ENCODE measurements at places on chromosomes 4 and X.

DNA sequence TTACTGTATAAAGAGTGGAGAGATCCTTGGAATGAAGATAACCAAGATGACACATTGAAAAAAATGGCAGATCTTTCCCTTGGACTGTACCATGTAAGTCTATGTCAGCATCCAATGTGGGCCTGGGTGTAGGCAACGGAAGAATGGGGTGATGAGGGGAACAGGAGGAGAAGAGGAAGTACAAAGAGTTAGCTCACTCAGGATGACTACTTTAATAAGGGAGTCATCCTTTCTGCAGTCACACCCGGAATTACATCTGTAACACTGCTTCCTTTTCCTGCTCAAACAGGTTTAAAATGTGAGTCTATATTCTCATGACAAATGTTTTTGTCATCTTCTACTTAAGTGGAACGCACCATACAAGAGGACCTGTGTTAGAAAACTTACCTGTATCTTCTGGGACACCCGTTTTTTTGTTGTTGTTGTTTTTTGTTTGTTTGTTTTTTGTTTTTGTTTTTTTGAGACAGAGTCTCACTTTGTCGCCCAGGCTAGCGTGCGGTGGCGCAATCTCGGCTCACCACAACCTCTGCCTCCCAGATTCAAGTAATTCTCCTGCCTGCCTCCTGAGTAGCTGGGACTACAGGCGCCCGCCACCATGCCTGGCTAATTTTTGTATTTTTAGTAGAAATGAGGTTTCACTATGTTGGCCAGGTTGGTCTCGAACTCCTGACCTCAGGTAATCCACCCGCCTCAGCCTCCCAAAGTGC is 18.0 kb downstream of the HPSE start:
- DNase-seq, result peak; percentile 90

- no peak for DNase-seq
Measured at GRCh38 chr4:139819082-139819481, 153.5 kb downstream of the MGST2 start.

DNA sequence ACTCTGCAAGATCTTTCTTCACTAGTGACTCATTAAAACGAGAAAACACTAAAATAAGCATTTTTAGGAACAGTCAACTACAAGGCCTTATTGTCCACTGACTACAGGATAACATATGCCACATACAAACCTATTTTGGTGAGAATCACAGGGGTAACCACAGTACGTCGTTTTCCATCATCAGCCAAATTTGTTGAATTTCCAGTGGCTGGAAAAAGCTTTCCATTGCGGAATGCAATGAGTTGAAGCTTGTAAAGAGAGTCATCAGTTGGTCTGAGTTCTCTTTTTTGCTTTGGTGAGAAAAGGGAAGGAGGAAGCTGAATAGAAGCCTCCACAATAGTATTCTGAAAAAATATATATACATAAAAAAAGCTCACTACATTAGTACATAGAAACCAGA is 102.4 kb downstream of the ADGRA3 start:
- peak; percentile 37 for DNase-seq

DNA sequence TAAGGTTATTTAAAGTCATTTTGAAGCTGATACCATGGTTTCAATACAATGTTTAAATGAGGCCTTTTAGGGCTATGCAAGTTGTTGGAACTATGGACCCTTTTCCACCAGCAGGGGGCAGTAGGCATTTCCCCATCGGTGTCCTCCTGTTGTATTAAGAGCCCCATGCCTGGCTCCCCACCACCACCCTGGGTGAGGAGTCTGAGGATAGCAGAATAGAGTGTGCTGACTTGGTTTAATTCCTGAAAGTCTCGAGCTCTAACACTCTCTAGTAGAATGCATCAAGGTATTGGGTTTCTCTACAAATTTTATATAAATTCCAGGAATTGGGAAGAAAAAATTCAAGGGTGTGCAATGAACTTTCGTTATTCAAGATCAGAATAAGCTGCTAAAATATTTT is 234.8 kb upstream of the JADE1 start:
- DNase-seq, result peak; percentile 57

DNA sequence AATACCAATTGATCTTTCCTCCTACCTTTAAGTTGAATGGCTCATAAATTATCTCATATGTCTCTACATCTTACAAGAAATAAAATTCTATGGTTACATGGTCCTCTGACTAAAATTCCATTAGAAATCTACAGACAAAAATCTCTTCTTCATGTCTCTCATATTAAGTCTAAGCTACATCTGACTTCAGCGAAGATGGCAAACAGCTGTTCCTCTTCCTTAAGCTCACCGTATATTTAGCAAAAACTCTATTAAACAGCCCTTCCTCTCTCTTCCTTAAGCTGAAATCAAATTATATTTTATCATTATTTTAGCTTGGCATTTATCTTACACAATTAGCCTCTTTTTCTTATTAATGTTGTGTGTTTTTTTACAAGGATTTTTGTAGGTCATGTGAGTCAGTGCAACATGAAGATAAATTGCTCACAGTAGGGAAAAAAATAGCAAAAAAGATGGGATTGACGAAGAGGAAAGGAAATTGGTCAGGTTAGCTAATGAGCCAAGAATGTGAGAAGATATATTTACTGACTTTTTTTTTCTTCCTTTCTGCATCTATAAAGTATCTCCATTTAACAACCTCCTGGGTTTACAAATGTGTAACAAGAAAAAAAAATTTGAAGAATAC is 2412.8 kb downstream of the ARAP2 start:
- DNase-seq, result no peak

DNA sequence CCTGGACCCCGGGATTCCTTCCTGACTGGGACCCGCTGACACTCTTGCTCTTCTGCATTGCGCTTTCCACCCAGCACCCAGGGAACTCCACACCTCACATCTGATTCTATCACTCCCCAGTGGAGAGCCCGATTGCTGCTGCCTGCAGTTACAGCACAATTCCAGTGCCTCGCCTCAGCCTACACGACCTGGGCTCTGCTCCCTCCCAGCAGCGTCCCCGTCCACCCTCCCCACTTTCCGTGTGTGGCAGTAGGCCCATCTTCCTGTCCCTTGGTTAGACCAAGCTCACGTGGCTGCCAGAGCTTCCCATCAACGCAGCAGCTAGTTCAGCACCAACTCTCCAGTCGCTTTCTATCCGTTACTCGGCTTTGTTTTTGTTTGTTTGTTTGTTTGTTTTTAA is 66.6 kb upstream of the SORBS2 start:
- DNase-seq, result no peak

GRCh38 chr4:135122457-135122856 is 920.9 kb upstream of the PABPC4L start:
- DNase-seq, result no peak

GRCh38 chrX:26581091-26581490 is 365.1 kb downstream of the MAGEB5 start:
- no peak for DNase-seq

DNA sequence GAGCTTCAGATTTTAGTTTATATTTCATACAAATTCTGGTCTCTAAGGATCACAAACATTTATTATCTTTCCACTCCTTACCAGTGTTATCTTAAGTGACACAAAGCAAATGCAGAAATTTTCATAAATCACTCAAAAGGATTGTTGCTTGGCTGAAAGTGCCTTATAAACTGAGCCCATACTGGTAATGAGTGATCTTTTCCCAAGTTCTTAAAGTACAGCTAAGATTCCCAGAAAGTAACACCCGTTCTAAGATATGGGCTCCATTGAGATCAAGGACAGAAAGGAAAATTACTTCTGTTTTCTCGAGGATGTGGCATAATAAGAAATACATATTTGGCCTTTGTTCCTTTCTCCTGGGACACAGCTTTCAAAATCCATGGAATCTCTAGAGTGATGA is 313.7 kb downstream of the ARHGAP24 start:
- DNase-seq, result no peak

- DNase-seq, result peak; percentile 86
Measured at GRCh38 chrX:49155243-49155899, 7.2 kb upstream of the MAGIX start.

DNA sequence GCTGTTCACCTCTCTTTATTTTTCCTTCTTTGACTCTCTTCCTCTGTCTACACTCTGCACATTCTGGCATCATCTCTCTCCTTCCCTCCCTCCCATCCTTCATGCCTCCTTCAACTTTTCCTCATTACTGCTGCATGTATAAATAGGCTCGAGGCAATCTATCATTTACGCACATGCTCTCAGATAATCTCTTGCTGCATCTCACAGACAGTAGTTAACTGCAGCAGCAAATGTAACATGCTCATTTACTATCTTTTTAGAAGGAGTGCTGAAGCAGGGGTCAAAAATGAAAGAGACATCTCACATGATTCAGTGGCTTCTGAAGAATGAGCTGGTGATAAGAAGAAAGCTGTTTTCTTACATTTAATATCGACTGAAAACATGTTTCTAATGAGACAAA is 127.7 kb downstream of the RASL11B start:
- DNase-seq, result no peak

DNA sequence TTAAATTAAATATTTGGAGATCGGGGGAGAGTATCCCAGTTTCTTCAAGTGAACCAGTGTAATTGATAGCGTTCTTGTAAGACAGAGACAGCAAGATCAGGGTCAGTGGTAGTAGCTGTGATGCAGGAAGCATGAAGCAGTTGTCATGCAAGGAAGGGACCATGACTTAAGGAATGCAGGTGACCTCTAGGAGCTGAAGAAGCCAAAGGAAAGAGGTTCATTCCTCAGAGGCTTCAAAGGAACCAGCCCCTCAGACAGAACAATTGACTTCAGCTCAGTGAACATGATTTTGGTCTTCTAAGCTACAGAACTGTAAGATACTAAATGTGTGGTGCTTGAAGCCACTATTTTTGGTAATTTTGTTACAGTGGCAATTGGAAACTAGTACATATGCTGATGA is 51.6 kb downstream of the GLRB start:
- no peak for DNase-seq

- DNase-seq, result no peak
Measured at GRCh38 chr4:119738901-119739300, 110.3 kb upstream of the PDE5A start.

- no peak for DNase-seq
Measured at GRCh38 chr4:115278830-115279229, 165.4 kb upstream of the NDST4 start.

GRCh38 chr4:20288846-20289512 is 37.3 kb downstream of the SLIT2 start:
- DNase-seq, result no peak

DNA sequence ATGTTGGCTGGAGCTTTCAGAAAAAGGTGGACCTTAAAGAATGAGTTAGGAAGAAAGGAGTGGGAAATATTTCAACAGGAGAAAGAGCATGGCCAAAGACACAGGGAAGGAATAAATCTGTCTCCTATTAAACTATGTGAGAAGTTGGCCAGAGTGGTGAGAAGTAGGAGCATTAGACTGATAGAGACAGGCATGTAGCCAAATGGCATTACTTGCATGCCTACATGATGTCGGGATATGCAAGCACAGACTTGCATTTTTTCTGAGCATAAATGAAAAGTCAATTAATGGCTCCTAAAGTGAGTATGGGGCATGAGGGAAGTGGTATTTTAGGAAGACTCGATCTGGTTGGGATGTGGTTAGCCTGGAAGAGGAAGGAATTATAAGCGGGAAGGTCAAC is 279.6 kb upstream of the PITX2 start:
- no peak for DNase-seq

DNA sequence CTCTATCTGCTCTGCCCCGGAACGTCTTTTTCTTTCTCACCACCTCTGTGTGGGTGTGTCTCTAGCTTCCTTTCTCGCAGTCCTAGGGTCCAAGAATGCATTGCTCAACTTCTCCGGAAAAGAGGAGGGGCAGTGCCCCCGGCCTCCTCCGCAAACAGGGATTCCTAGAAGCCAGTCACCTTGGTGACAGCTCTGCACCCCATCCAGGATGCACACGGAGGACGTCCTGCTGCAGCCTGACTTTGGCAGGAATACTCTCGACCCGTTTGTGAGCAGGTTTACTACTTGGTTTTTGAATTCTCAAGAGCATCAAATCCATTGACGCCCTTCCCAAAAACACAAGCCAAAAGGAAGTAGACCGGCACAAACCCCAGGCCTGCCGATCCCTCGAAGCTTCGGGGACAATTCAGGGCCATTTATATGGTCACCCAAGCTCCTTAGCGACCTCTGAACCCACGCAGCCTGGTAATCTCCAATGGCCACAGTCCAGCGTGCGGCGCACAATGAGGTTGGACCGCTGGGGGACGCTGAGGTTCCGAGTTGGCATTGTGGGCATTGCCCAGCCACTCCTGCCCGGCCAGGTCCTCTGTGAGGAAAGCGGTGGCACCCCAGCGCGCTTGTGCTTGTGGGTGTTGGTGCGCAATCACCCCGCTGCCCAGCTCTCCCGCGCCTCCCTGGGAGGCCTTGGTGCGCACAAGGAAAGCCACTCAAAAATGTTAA is 9.8 kb downstream of the NKX3-2 start:
- no peak for DNase-seq

DNA sequence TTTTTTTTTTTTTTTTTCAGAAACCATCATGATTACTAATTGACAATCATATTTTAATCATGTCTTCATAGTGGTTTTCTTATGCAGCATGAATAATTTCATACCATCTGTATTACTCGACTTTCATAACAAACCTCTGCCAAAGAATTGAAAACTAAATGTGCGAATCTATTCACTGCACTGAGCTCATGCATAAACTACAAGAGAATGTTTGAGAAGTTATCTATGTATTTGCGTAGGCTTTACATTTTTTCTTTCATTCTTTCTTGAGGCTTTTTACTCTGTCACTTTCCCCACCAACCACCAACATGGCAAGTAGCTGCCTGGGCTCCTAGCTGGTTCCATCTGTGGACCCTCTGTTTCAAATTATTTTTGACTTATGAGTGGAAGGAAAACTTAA is 1761.0 kb downstream of the STIM2 start:
- no peak for DNase-seq

GRCh38 chr4:141248029-141248428 is 27.3 kb downstream of the ZNF330 start:
- DNase-seq, result peak; percentile 17

- no peak for DNase-seq
Measured at GRCh38 chr4:181051931-181052330, 1191.3 kb upstream of the TENM3 start.

DNA sequence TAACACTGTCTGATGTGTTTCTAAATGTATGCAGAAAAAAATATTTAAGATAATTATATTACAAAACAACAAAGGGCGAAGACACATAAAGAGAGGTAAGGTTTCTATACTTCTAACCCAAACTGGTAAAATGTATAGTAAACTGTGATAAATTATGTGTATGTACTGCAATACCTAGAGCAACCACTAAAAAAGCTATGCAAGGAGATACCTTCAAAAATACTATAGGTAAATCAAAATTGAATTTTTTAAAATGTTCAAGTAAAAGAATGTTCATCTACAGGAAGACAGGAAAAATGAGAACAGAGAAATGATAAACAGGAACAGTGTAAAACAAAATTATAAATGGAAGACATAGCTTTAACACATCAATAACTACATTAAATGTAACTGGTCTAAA is 27.3 kb upstream of the RAI2 start:
- DNase-seq, result no peak

DNA sequence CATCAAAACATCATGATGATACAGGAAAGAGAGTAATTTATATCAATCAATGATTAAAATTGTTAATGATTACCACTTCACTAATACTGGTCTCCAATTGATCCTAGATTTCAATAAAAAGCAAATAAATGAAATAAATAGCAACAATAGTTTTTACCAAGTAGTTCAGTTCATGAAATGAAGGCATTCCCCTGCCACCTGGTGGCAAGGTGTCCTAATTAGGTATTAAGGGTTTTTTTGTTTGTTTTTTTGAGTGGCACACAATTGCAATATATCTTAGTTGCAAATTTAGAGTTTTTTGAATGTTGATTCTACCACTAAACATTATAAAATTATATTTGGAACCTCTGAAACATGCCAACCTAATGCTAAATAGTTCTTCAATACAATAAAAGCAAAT is 157.4 kb upstream of the PDE5A start:
- no peak for DNase-seq

GRCh38 chrX:101442085-101442484 is 34.1 kb downstream of the HNRNPH2 start:
- DNase-seq, result no peak
